GM23338 (cell line): ENCODE measurements at places on chromosomes 16 and 17.

DNA sequence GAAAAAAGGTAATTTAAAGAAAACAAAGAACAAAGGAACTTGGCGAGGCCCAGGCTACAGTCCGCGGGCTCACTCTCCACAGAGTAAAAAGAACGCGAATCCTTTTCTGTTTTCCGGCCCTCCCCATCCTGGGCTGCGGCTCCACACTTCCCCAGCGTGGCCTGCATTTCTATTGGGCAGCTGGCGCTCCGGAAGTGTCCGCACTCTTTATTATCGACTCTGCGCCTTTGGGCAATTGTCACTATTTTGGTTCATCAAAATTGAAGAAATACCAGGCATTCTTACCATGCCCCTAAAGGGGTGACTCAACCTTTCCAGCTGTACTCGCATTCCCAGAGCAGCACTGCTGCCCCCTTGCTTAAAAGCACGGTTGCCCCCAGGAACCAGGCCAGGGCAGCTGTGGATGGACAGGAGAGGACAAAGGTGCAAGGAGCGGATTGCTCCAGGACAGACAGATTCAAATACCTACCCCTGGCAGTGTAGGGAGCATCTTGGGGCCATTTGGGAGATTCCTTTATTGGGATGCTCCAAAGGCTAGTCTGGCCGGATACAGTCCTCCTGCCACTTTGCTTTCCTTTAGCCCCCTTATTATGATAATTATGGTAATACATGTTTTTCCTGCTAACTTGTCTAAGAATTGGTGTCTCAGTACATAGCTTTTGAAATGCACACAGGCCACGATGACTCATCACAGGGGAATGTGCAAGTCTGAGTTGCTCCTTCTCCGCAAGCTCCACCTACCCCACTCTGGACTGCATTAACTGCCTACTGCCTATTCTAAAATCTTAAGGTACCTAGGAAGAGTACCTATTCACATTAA lies 985 bp upstream of the SLFN12 start:
- peak; percentile 96 for DNase-seq

GRCh38 chr17:27818401-27819105 lies 18.2 kb upstream of the NOS2 start:
- DNase-seq = no peak

- DNase-seq = no peak
Measured at GRCh38 chr17:64155751-64156544, 26.0 kb upstream of the ERN1 start.

DNA sequence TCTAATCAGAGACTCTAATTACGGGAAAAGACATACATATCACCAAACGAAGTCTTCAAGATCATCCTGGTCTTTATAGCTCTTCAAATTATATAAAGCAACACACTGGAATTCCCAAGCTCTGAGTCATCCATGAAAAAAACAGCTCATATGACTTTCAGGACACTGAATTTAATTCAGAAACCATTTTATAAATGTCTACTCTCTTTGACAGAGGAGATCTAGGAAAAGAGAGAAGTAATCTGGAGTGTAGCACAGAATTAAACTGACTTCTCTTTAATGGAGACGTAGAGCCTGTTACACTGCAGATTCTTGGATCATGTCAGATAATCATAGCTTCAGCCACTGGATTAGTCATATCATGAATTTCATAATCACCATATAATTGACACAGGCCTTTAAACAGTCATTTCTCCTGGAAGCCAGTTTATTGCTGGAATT lies 86.8 kb upstream of the WSB1 start:
- DNase-seq = no peak

DNA sequence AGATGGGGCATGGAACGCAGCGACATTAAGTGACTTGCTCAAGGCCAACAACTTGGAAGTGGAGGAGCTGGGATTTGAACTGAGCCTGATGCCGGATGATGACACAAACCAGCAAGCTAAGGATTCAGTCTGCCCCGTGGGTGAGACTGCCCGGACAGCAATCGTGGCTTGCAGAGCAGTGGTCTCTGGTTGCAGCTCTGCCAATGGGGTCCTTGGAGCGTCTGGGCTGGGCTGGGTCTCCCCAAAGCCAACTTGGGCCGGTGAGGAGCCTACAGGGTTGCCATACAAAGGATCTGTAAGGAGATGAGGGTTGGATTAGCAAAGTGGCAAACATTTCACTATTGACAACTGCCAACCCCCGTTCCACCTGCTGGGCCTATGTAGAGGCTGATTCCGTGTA lies 2.6 kb upstream of the CRISPLD2 start:
- DNase-seq = no peak

DNA sequence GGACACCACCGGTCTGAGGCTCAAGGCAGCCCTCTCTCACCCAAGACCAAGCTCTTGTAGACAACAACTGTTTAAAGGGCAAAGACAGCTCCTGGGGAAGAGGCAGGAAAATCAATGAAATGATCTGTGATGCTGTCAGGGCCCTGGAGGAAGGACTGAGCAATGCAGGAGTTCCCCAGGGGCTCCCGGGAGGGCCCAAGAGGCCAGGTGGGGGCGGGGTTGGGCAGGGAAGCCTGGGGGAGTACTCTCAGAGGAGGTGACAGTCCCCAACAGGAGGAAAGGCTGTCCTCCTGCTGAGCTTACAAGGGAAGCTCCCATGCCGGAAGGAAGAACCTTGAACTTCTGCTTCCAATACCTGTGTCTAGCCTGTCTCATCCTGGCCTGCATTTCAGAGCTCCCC lies 8.3 kb upstream of the NOS2 start:
- peak; percentile 47 for DNase-seq

GRCh38 chr17:50190293-50190602 lies 11.2 kb downstream of the COL1A1 start:
- no peak for DNase-seq

DNA sequence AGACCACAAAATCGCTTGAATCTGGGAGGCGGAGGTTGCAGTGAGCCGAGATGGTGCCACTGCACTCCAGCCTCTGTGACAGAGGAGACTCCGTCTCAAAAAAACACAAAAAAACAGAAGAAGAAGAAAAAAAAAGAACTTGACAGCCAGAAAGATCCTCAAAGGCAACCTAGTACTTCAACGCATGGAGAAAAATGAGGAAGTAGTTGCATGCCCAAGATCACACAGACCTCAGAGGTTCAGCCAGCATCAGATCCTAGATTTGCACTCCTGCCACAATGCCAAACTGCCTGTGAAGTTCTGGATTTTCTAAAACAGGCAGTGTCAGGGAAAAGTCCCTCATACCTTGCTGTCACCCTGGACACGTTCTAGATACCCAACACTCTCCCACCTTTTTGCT lies 1.5 kb downstream of the ATPAF2 start:
- no peak for DNase-seq

DNA sequence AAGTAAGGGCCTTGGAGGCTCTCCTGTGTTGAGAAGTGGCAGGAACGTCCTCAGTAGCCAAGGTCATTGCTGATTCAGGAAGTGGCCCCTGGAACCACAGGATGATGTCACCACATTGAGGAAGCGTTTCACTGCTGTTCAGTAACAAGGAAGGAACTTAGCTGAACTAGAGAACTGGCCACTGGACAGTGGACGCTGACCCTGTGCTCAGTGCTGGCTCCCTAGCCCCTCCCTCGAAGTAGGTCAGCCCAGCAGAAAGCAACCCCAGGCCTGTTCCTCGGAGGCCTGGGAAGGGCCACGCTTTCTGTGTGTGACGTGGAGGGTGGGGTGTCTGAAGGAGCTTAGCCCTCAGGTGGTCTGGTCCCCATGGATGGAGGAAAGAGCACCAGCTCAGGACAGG lies 58.3 kb downstream of the B9D1 start:
- DNase-seq = no peak

GRCh38 chr16:17431012-17431411 lies 39.7 kb downstream of the XYLT1 start:
- DNase-seq = no peak

GRCh38 chr16:53065461-53066061 lies 10.8 kb downstream of the CHD9 start:
- no peak for DNase-seq

DNA sequence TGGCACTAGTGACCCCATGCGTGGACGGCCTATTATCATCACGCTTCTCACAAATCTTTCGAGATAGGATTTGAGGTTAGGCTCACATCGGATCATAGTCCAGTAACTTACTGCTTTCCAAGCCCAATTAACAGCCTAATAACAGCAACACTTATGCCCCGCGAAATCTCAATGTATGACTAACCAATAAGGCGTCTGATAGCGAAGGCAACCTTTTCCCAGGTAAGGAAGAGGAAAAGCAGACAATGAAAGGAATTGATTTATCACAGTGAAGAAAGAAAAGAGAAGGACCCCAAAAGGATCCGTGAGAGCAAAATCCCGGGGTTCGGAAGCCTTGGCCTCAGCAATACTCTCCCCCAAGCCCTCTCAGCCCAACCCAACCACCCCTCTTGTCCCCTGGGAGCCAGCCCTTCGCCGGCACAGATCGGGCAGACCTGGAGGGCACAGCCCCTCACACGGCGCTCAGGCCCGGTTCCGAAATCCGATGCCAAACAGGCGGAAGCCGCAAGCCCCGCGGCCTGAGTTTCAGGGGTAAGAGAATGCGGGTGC lies 534 bp downstream of the GPATCH8 start:
- peak; percentile 57 for DNase-seq

DNA sequence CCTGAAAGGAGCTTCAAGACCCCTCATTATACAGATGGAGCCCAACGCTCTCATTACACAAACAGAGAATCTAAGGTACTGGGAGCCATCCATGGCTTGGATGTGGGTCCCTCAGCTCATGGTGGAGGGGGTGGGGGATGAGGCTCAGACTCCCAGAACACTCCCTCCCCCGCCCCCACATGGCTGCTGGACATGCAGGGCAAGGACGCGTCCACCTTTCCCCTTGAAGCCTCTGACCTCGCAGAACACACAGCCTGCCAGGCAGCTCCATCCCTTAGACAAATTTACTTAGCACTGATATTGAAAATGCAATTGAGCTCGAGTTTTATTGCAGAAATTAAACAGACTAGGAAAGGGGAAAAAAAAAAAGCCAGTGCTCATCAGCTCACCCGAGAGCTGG lies 203.9 kb downstream of the ZNF423 start:
- DNase-seq = no peak

DNA sequence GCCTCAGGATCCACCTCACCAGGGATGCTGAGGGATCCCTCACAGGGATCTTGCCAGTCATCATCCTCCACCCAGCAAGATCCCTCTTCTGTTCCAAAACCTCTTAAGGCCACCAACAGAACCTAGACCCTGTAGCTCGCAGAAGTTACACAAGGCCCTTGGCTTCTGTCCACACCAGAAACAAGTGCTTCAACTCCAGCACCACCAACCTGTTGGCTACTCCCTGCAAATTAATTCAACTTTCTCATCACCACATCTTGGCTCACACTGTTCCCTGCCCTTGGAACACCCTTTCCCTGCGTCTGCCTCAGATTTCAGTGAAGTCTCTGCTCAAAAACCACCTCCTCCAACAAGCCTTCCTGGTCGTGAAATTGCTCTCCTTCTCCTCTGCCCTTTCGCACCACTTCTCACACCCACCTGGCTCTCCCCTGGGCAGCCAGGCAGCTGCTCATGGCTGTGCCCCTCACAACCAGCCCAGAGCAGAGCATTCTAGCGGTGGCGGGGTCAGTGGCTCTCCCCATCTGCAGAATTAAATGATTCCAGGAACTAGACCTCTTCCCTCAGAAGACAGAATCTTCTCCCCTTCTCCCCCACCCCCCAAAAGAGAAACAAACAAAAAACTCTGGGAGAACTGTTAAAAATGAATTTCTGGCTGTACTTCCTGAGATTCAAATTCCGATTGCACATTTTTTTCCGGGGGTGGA lies 1.8 kb downstream of the PLLP start:
- DNase-seq = no peak

GRCh38 chr17:18250708-18251107 lies 7.8 kb downstream of the FLII start:
- DNase-seq = no peak

DNA sequence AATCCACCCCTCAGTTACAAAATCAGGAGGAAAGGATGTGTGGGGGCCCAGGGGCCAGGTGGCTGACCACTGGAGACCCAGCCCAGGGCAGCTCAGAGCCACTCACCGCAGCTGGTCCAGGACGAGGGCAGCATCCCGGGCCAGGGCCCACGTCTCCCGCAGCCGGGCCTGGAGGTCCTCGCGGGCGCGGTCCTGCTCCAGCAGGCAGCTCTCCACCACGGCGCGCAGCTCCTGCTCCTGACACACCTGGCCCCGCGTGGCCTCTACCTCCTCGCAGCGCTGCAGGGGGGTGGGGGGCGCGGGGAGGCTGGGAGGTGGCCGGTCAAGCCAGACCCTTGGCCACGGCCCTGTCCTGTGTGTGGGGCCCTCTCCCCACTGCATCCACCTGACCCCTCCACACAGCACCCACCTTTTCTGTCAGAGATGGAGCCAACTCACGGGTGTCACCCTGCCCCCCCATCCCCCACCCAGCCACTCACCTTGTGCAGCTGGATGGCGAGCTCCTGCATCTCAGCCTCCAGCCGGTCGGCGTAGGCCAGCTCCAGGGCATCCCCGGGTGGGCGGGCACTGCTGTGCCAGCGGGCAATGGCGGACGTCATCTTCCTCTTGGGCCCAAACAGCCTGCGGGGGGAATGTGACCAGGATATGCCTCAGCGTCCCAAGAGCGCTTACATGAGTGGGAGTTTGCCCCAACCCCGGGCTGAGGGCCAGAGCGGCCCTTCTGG lies 5.1 kb downstream of the NUDT16L1 start:
- DNase-seq = no peak

- DNase-seq = no peak
Measured at GRCh38 chr16:72287649-72288048, 115.7 kb upstream of the PMFBP1 start.

GRCh38 chr17:6507535-6507934 lies 48.8 kb downstream of the PITPNM3 start:
- no peak for DNase-seq

- peak; percentile 76 for DNase-seq
Measured at GRCh38 chr16:85428168-85428898, 184.8 kb upstream of the GSE1 start.

DNA sequence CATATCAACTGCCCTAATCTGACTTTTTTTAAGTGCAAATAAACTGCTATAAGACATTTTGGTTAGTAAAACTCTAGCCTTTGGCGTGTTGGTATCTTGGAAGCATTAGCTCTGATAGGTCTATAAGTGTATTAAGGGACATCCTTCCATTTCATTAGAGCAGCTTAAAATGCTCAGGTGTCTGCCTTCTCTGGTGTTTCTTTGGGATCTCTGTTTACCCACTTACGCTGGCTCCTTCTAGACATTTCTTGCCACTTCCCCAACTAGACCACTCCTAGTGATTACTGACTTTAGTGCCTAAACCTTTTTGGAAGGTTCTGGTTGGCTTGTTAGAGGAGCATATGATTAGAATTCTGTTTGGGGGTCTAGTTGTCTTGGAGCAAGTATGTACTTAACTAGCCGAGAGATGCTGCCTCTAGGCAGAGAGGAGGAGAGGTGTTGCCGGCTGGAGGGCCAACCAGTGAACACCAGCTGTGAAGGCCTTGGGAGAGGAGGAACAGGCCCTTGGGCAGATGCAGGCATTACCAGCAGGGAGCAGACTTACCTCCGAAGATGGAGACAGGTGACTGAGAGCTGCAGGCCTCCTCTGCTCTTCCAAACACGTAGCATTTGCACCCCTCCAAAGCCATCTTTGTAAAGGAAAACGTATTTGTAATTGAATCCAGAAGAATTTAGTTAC lies 15.2 kb upstream of the CLEC18C start:
- DNase-seq = peak; percentile 37
